ENCODE measurements at places on chromosomes 16 and 17. TPM values are rescaled to one million over a fixed set of nuclear protein-coding genes. Genes with fewer than 3 reads are reported as not detected.

- no peak for DNase-seq
- no peak overlapping the region for H3K27ac ChIP-seq
- no peak overlapping the region for H3K4me3 ChIP-seq
- H3K36me3 ChIP-seq = no peaks in the 10 kb centered on the region
- peaks cover 15% of the 10 kb centered on the region for H3K4me1 ChIP-seq
These were observed 129.1 kb upstream of the HS3ST2 start for GRCh38 chr16:22684574-22685458.

GUCY2D gene
- total RNA-seq = not detected

SLFN14 gene
- total RNA-seq = not detected

DNA sequence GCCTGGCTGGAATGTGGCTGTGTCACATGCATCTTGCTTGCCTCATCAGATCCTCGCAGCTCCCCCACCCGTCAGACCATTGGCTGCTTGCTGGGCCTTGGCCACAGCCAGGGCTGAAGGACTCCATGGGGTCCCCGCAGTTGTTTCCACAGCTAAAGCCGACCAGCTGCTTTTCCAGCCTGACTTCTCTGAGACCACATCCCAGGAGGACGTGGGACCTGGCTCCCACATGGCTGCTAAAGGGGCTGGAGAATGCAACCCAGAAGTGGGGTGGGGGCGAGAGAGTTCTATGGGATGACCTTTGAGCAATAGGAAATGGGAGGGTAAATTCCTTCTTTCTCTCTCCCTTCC, 193.8 kb downstream of the RAB11FIP4 start:
- H3K36me3 ChIP-seq = peaks cover 15% of the 10 kb centered on the region
- H3K27ac ChIP-seq = no peak overlapping the region
- DNase-seq = no peak

KRTAP3-1 gene
- not detected for total RNA-seq

GRCh38 chr16:15539197-15539596, 103.8 kb downstream of the MARF1 start:
- peaks cover 28% of the 10 kb centered on the region for H3K27me3 ChIP-seq
- H3K27ac ChIP-seq = no peak overlapping the region
- no peak for DNase-seq

Data from Calu3 (cell line).